ENCODE measurements at places on chromosomes 4 and X.

DNA sequence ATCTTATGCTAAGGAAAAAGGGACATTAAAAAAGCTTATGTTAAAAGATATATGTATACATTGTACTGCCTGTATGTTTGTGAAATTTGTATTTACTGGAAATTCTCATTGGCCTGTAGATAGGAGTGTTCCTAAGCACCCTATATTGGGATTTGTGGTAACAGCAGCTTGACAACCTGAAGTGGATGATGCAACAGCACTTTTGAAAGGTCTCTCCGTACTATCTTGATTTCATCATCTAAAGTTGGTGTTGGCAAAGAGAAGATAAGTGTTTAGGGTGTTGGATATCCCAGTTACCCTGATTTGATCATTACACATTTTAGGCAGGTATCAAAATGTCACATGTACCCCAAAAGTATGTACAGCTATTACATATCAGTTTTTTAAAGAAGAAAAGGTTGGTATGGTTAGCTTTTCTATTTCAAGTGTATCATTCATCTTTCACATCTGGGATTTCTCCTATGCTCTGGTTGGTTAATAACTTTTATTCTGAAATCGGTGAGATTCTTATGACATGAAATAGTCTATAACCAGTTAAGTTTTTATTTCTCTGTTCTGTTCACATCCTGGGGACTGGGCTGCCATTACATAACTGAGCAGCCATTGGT is 10.3 kb downstream of the HADH start:
- no peak overlapping the region for H3K4me3 ChIP-seq
- H3K36me3 ChIP-seq = no peaks in the 10 kb centered on the region
- H3K4me1 ChIP-seq = peaks cover 39% of the 10 kb centered on the region
- DNase-seq = no peak

DNA sequence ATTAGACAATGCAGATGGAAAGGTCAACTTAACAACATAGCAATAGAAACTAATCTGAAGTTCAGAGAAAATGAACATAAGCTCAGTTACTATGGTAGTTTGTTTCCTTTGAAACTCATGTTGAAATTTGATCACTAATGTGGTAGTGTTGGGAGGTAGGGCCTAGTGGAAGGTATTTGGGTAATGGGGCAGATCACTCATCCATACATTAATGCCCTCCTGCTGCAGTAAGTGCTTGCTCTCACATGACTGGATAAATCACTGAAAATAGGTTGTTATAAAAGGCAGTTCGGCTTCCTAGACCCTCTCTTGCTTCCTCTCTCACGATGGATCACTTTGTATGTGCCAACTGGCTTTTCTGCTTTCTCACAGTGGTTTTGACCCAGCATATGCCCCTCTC is 567.4 kb upstream of the GALNT7 start:
- H3K27ac ChIP-seq = no peak overlapping the region
- no peak for DNase-seq
- no peaks in the 10 kb centered on the region for H3K4me1 ChIP-seq
- no peaks in the 10 kb centered on the region for H3K27me3 ChIP-seq

DNA sequence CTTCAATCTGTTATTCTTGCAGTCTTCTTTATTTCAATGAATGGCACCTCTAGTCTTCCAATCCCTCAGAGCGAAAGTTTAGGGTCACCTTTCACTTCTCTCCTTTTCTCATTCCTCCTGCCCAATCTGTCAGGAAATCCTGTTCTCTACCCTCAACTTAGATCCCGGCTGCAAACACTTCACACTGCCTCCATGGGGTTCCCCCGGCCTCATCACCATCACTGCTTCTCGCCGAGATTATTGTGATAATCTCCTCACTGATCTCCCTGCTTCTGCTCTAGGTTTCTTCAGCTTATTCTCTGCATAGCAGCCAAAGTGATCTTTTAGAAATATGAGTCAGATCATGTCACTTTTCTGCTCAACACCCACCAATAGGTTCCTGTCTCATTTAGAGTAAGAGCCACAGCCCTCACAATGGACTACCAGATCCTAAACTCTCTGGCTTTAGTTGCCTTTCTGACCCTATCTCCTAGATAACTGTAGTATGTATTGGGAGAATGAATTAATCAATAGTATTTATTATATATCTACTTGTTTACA is 43.6 kb upstream of the TBC1D9 start:
- no peak for DNase-seq
- no peak overlapping the region for H3K4me3 ChIP-seq
- H3K27me3 ChIP-seq = no peaks in the 10 kb centered on the region
- no peak overlapping the region for H3K27ac ChIP-seq
- H3K36me3 ChIP-seq = no peaks in the 10 kb centered on the region

DNA sequence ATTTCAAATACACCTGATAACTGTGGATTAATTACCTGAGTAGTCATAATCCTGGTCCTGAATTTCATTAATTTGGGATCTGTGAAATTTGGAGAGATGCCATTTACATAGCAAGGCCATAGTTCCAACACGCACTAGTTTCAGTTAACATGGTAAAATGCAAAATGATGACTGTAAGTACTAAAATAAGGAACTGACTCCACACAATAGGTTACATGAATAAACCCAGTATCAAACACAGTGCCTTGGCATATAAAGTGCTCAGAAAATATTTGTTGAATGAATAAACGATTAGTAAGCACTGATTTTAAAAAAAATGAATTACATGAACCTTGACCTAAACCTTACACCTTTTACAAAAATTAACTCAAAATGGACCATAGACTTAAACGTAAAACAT is 9.0 kb downstream of the FBXO8 start:
- no peaks in the 10 kb centered on the region for H3K27me3 ChIP-seq
- DNase-seq = no peak

DNA sequence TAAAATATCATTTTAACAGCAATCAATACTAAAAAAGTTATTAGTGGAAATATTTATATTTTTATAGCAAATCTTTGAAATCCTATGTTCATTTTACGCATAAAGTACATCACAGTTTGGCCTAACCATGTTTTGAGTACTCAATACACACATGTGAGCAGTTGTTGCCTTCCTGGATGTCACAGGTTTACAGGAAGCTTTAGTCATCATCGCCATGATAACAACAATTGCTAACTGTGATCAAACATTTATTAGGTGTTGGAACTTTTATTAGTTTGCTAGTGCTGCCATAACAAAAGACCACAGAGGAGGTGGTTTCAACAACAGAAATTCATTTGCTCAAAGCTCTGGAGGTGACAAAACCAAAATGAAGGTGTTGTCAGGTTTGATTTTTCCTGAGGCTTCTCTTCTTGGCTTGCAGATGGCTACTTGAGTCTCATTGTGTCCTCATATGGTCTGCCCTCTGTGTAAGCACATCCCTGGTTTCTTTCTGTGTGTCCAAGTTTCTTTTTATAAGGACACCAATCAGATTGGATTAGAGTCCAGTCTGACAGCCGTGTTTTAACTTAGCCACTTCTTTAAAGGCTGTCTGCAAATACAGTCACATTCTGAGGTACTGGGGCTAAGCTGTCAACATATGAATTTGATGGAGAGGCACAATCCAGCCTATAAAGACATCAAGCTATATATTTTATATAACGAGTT is 43.1 kb upstream of the BOD1L1 start:
- H3K27ac ChIP-seq = no peak overlapping the region
- no peaks in the 10 kb centered on the region for H3K36me3 ChIP-seq
- DNase-seq = no peak
- no peaks in the 10 kb centered on the region for H3K27me3 ChIP-seq
- no peak overlapping the region for H3K4me3 ChIP-seq

DNA sequence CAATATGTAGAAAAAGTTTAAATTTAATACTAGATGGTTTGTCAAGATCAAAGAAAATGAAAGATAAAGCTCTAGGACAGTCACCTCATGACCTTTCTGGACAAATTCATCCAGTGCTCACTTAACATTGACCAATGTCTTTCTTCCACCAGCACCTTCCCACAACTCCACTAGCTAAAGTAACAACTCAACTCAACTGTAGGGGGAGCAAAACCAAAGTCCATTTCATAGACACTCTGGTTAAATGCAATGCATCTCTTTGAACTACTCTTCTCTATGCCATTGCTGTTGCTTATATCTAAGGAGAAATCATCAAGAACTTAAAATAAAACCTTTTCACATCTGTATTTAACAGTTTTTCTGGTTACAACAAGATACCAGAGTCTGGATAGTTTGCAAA is 25.1 kb downstream of the UGT2B4 start:
- no peaks in the 10 kb centered on the region for H3K27me3 ChIP-seq
- no peaks in the 10 kb centered on the region for H3K36me3 ChIP-seq
- no peak overlapping the region for H3K27ac ChIP-seq
- H3K4me3 ChIP-seq = no peak overlapping the region
- no peaks in the 10 kb centered on the region for H3K4me1 ChIP-seq

GRCh38 chrX:128619490-128619889 is 567.3 kb upstream of the ACTRT1 start:
- DNase-seq = no peak
- H3K27me3 ChIP-seq = no peaks in the 10 kb centered on the region
- H3K4me3 ChIP-seq = no peak overlapping the region
- no peaks in the 10 kb centered on the region for H3K4me1 ChIP-seq
- H3K27ac ChIP-seq = no peak overlapping the region

Data from vagina (tissue), 2 donors.